ENCODE measurements at places on chromosomes 7 and 10. TPM values are rescaled to one million over a fixed set of nuclear protein-coding genes. Genes with fewer than 3 reads are reported as not detected.
A peak's percentile ranks its signal among the peaks of the same experiment; 100 is the strongest.

DNA sequence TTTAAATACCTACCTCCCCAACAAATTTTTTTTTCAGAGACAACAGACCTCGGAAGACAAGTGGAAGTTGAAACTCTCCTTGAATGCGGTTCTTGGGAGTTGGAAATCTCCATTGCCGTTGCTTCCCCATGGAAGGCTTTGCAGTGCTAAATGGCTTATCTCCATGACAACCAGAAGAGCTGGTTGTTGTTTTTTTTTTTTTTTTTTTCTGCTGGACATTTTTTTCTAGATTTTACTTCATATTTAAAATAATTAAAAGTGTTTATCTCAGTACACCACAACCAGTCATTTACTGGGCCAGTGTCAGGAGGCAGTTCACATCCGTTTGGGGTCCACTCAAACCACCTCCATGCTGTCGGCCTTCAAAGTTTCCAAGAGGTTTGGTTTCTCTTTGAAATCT lies 348.5 kb upstream of the PRKCQ start:
- DNase-seq = no peak
- peak overlapping the region; percentile 68 for H3K27ac ChIP-seq
- H3K36me3 ChIP-seq = no peaks in the 10 kb centered on the region
- no peak overlapping the region for H3K4me3 ChIP-seq
- no peaks in the 10 kb centered on the region for H3K4me1 ChIP-seq
- H3K27me3 ChIP-seq = no peaks in the 10 kb centered on the region

DNA sequence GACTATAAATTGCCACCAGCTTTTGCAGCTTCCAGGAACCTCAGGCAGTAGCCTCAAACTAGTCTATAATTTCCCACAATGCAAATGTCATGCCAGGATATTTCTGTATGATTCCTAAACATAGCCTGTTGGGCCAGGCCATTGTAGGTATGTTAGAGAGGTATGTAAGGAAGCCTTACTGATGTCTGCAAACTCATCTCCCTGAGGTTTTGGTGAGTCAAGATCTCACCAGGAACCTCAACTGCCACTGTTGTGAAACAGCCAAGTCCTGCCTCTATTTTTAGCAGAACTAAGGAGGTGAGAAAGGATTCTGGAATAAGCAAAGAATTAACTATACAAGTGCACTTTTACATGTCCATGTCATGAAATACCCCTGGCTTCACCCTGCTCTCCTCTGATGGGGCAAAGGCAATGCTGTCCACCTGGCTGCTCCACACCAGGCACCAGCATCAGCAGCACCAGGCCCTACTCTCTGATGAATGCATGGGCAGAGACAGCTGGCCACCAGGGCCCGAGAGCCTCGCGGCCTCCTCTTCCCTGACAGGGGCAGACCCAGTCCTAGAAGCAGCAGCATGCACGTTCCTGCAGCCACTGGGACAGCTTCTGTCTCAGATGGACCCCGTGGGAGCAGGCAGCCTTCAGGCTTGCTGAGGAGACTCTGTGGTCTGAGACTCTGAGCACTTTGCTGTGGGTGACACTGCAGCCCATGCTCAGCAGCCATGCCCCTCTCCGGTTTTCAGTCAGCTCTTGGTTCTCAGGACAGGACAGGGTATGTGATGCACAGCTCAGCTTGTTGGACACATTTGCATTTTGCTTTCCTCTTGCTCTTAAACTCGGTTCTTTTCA lies 147.3 kb downstream of the ZMYND11 start:
- no peaks in the 10 kb centered on the region for H3K27me3 ChIP-seq
- no peak for DNase-seq
- no peak overlapping the region for H3K27ac ChIP-seq

DNA sequence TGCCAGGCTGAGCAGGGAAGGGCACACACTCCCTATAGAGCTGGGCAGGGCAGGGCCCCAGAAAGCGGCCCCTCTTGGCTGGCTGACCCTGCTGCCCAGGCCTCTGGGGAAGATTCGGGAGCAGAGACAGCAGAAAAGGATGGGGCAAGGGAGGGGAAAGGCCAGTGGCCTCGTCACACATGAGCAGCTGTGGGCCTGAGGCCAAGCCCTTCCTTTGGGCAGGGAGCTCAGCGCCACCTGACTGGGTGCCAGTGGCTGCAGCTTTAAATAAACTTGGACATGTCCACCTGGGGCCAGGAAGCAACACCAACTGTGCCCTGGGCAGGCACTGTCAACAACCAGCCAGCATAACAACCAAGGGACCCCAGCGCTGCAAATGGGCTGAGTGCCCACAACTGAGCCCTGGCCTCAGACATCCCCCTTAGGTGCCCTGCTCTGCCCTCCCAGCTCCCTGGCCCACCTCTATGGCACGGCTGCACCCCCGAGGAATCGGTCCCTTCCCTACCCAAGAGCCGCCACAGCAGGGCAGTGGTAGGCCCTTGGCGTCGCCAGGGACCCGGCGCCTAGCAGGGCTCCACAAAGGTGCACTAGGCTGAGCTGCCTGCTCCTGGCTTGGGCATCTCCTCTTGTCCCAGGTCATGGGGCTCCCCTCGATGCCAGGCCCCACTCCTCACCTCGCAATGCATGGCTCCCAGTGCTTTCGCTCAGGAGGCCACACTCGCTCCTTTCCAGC lies 2.6 kb downstream of the CAMK2B start:
- no peak overlapping the region for H3K27ac ChIP-seq
- H3K4me1 ChIP-seq = no peaks in the 10 kb centered on the region
- DNase-seq = peak; percentile 47
- no peak overlapping the region for H3K4me3 ChIP-seq
- H3K27me3 ChIP-seq = peaks cover 38% of the 10 kb centered on the region
- no peaks in the 10 kb centered on the region for H3K36me3 ChIP-seq

DNA sequence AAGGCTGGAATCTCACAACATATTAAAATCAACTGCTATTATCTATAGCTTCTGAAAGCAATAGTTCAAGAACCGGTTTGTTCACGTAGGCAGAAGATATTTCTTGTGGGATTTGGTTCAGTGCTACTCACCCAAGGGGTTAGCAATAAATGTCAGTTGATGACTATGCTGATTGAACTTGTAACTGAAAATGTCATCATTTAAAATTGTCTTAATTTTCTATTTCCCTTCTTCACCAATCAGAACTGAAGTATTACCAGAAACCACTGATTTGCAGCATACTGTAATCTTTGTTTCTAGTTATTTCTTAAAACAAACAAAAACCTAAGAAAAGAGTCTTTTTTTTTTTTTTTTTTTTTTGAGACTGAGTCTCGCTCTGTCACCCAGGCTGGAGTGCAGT lies 46.1 kb downstream of the CPEB3 start:
- H3K27me3 ChIP-seq = no peaks in the 10 kb centered on the region
- no peak for DNase-seq
- no peaks in the 10 kb centered on the region for H3K4me1 ChIP-seq
- no peaks in the 10 kb centered on the region for H3K36me3 ChIP-seq

SND1 gene
- polyA plus RNA-seq = 168 TPM

- no peaks in the 10 kb centered on the region for H3K27me3 ChIP-seq
- no peak overlapping the region for H3K27ac ChIP-seq
- H3K36me3 ChIP-seq = no peaks in the 10 kb centered on the region
- H3K4me1 ChIP-seq = peaks cover 2% of the 10 kb centered on the region
- no peak for DNase-seq
- no peak overlapping the region for H3K4me3 ChIP-seq
Observed at GRCh38 chr10:95505641-95506040, 55.5 kb downstream of the SORBS1 start.

- no peak overlapping the region for H3K4me3 ChIP-seq
- H3K27me3 ChIP-seq = no peaks in the 10 kb centered on the region
- H3K4me1 ChIP-seq = no peaks in the 10 kb centered on the region
- no peak overlapping the region for H3K27ac ChIP-seq
- no peak for DNase-seq
Observed at GRCh38 chr10:78811174-78811573, 257.6 kb upstream of the ZMIZ1 start.

GRCh38 chr7:129356176-129356575 lies 78.1 kb upstream of the STRIP2 start:
- no peaks in the 10 kb centered on the region for H3K36me3 ChIP-seq
- no peak for DNase-seq

- DNase-seq = no peak
- peak overlapping the region; percentile 35 for H3K27ac ChIP-seq
- H3K4me1 ChIP-seq = peaks cover 34% of the 10 kb centered on the region
Observed at GRCh38 chr7:43653466-43653865, 70.6 kb downstream of the STK17A start.

SCIN gene
- polyA plus RNA-seq = 0.02 TPM

DNA sequence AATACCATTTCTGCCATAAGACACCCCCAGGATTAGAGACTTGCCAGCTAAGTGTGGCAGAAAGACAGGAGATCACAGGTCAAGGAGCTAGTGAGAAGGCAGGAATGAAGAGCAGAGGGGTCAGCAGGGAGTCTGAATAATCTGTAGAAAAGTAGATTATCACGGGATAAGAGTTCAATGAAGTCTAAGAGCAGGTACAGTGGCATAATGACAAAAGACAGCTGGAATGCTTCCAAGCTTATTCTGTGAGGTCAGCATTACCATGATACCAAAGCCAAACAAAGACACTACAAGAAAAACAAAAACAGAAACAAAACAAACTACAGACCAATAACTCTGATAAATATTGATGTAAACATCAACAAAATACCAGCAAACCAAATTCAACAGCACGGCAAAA lies 20.8 kb downstream of the PILRA start:
- no peak for DNase-seq
- H3K27ac ChIP-seq = no peak overlapping the region
- no peaks in the 10 kb centered on the region for H3K27me3 ChIP-seq
- H3K36me3 ChIP-seq = no peaks in the 10 kb centered on the region

GRCh38 chr10:88493691-88494483 lies 89.2 kb downstream of the RNLS start:
- H3K27me3 ChIP-seq = no peaks in the 10 kb centered on the region
- no peak overlapping the region for H3K27ac ChIP-seq
- H3K4me1 ChIP-seq = peaks cover 8% of the 10 kb centered on the region
- H3K4me3 ChIP-seq = no peak overlapping the region

GRCh38 chr10:91775731-91776130 lies 22.5 kb upstream of the TNKS2 start:
- H3K4me1 ChIP-seq = no peaks in the 10 kb centered on the region
- no peak for DNase-seq
- no peak overlapping the region for H3K27ac ChIP-seq
- no peaks in the 10 kb centered on the region for H3K36me3 ChIP-seq

FAM237B gene
- 0.02 TPM for polyA plus RNA-seq

NUTM2B gene
- 0.25 TPM for polyA plus RNA-seq

- no peak for DNase-seq
- no peaks in the 10 kb centered on the region for H3K27me3 ChIP-seq
- no peaks in the 10 kb centered on the region for H3K36me3 ChIP-seq
- no peaks in the 10 kb centered on the region for H3K4me1 ChIP-seq
Observed at GRCh38 chr7:130288829-130289228, 4.1 kb upstream of the CPA4 start.

POLR3A gene
- 14.1 TPM for polyA plus RNA-seq

- no peaks in the 10 kb centered on the region for H3K27me3 ChIP-seq
- H3K27ac ChIP-seq = no peak overlapping the region
- H3K4me1 ChIP-seq = no peaks in the 10 kb centered on the region
- no peak overlapping the region for H3K4me3 ChIP-seq
Observed at GRCh38 chr10:90604636-90605035, 253.2 kb downstream of the HTR7 start.

- no peaks in the 10 kb centered on the region for H3K27me3 ChIP-seq
- H3K4me1 ChIP-seq = 0 out of 2 replicates have a peak, but pooled peaks cover 3% of the 10 kb centered on the region
- H3K4me3 ChIP-seq = no peak overlapping the region
- H3K36me3 ChIP-seq = peaks cover 26% of the 10 kb centered on the region
Observed at GRCh38 chr7:44693641-44694313, 54.9 kb upstream of the ZMIZ2 start.

TUBB8 gene
- 0.13 TPM for polyA plus RNA-seq

C10orf62 gene
- 0.19 TPM for polyA plus RNA-seq

TMEM229A gene
- polyA plus RNA-seq = 0.88 TPM

All from SK-N-SH (cell line).